ENCODE measurements at places on chromosomes 7 and 10.

DNA sequence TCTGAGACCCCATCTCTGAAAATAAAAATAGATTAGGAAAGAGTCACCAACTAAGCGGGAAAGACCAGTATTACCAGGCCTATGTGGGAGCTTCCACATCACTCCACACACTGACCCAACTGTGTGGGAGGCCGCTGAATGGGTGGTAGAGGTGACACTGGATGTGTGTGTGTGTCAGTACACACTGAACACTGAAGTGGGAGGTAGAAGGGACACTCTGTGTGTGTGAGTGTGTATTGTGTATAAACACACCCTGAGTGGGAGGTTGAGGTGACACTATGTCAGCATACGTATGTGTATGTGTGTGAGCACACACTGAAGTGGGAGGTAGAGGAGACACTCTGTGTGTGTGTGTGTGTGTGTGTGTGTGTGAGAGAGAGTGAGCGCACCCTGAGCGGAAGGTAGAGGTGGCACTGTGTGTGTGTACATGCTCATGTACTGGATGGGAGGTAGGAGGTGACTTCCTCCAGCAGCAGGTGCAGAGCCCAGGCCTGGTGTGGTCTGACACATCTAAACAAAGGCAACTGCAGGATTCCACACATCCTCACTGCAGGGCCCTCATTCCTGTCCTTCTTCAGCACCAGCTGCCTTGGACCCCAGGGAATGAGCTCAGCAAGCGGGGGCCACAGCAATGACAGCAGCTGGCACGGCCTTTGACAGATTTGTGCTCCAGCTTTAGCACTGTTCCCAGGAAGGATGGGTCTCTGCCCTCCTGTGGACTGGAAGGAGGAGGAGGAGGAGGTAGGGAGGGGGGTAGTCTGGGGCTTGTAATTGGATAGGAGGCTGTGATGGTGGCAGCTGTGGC lies 26.5 kb upstream of the RBM20 start:
- DNase-seq = no peak

DNA sequence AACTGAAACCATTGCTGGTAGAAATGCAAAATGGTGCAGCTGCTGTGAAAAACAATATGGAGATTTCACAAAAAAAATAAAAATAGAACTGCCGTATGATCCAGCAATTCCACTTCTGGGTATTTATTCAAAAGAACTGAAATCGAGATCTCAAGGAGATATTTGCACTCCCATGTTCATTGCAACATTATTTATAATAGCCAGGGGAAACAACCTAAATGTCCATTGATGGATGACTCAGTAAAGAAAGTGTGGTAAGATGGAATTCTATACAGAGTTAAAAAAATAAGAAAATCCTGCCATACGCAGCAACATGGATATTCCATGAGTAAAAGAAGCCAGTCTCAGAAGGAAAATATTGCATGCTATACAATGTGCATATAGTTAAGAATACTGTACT lies 290.6 kb upstream of the GHITM start:
- no peak for DNase-seq

DNA sequence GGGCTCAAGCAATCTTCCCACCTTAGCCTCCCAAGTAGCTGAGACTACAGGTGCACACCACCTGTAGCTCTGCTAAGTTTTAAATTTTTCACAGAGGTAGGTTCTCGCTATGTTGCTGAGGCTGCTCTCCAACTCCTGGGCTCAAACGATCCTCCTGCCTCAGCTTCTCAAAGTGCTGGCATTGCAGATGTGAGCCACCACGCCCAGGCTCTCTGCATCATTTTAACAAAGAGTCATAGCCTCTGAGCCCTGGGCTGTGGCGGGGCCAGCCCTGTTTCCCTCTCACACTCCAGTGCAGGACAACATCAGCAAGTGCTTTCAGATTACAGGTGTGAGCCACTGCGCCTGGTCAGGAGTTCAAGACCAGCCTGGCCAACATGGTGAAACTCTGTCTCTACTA lies 102.5 kb downstream of the COL26A1 start:
- DNase-seq = no peak

DNA sequence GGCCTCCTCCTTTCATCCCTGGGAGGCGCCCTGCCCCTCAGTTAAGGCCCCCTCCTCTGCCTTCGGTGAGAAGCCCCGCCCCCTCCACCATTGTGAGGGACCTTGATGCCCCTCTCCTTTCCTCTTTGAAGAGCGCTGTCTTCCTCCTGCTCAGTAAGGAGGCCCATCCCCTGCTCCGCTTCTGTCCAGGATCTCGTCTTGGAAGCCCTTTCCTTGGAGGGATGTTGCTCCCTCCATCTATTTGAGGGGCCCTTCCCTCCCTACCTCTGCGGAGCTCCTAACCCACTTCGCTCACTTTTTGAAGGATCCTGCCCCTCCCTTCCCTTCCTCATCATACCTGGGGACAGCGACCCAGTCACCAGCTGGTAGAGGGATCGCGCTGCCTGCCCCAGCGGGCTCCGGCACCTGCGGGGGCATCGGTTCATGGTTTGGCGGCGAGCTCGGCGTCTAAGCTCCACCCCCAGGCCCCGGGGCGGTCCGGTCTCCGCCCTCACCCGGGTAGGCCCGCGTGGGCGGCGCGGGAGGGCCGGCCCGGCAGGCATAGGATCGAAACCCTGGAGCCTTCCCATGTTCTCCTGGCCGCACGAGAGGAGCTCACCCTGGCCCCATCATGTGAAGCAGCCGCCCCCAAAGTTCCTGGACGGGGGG lies 4.1 kb downstream of the KCNIP2 start:
- no peak for DNase-seq

GRCh38 chr7:24478137-24478655 lies 95.1 kb upstream of the PALS2 start:
- no peak for DNase-seq

GRCh38 chr7:104175361-104175984 lies 32.3 kb downstream of the ORC5 start:
- no peak for DNase-seq

- no peak for DNase-seq
Measured at GRCh38 chr10:12961416-12962205, 39.9 kb downstream of the CCDC3 start.

DNA sequence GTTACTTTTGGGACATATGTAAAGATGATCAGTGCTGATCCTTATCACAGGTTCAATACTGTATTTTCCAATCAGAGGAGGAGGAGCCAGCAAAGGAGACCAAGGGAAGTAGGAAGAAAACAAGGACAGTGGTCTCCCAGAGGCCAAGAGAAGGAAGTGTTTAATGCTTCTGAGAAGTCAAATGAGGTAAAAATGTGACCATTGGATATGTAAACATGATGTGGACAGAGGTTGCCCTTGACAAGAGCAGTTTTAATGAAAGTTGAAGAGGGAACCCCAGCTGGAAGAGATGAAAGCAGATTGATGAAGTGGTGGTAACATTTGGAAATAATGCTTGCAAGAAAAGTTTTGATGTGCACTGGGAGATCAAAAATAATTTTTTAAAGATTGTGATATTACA lies 18.8 kb downstream of the CROT start:
- no peak for DNase-seq

DNA sequence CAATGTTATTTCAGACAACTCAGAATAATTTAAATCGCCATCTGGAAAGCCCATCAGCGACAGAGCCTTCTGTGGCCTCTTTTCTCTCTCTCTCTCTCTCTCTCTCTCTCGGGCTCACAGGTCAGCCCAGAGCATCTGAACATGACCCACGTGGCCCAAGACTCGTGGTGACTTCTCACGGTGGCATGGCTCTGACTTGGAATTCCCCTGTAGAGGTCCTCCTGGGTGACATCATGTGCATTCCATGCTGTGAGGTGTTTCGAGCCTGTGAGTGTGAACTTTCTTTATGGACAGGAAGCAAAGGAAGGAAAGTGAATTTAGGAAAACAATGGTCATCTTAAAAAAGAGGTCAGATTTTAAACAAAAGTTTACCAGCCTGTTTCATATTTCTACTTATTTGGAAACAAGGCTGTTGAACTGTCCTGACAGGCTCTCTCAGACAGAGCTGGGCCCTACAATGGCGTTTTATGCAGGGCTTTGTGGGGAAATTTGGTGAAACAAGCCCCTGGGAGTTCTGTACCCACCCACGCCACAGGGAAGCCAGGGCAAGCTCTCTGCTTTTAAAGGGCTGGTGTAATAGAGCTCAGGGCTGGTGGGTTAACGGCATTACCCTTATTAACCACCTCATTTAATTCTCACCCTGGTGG lies 359.7 kb upstream of the ZNF32 start:
- DNase-seq = no peak

- DNase-seq = no peak
Measured at GRCh38 chr7:121011401-121011800, 22.9 kb downstream of the CPED1 start.

- no peak for DNase-seq
Measured at GRCh38 chr10:125882596-125882995, 1.5 kb upstream of the DHX32 start.

DNA sequence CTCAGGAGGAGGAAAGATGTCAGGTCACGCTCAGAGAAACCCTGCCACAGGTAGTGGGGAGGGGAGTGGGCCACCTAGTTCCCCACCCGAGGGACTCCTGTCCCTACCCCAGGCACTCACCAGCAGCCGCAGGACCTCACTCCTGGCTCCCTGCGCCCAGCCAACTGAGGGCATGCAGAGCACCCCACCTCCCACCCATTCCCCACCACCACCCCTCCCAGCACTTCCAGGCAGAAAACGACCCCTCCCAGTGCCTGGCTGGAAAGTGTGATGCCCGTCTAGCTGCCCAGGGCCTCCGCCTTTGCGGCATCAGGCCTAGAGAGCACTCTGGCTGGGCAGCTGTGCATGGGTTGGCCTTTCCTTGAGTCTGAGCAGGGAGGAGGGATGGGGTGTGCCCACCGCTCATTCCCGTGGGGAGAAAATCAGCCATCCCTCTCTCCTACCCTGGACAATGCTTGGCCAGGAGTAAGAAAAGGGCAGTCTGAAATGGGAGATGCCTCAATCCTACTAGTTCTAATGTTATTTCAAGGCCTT lies 1.3 kb downstream of the C10orf105 start:
- no peak for DNase-seq

GRCh38 chr7:156969972-156970420 lies 20.5 kb downstream of the NOM1 start:
- peak; percentile 16 for DNase-seq

DNA sequence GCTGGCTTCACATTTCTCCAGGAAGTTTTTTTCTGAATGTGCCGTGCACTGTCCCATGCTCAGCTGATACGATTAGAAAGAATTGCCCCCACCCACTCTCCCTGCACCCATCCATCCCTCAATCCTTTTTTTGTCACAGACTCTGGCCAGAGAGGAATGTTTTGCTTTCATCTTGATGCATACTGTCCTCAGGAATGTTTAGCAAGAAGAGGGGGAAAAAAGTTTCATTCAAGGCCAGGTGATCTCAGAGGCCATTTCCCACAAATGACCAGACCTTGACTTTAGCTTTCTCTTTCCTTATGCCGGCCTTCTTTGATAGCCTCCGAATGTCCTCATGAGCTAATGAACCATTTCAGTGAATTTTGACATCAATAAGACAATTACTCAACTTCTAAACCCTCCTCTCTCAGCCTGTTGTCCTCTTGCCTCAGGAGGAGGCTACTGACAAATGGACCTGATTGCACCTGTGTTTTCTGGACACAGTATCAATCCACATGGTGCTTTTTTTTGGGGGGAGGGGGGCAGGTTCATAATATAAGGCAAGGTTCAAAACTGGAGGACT lies 105.0 kb upstream of the KLF6 start:
- peak; percentile 54 for DNase-seq

DNA sequence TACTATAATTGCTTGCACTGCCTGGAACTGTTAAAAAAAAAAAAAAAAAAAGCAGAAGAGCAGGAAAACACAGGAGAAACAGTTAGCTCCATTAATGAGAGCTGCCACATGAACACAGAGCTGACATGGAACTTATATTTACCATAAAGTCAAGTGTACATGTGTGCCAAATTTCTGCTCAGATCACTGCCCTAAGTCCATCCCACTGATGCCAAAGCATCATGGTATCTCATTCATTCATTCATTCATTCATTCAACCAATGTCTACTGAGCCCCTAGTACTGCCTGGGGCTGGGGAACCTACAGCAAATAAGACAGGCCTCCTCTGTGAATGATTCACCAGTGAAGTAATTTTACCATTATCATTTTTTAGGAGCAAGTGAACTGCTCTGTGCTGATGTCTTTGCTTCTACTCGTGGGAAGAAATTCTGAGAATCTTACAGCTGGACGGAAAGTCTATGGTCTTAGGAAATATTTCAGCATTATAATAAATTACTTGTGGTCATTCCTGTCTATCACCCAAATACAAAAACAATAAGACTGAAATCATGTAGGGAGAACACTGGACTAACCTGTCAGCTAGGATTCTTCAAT lies 58.8 kb upstream of the ABLIM1 start:
- no peak for DNase-seq

DNA sequence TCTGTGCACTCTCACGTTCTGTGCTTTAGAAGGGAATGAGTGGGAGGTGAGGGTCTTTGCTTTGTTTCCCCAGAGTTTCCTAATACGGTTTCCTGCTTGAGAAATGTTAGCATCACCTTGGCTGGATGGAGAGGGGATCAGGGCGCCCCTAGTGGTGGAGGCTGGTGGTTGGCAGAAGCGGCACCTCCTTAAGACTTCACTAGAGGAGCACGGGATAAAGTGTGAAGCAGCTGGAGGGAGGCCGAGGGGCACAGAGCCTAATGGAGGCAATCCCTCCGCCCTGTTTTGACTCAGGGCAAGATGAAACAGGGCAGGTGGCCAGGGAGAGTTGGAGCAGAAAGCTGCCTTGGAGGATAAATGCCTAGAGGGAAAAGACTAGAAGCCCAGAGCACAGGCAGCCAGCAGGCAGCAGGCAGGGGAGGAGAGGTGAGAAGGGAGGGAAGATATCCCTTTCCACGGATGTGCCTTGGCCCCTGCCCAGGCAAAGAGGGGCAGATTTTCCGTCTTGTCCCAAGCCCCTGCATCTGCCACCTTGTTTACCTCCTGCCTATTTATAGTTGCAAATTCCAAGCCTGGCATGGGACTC lies 56.0 kb upstream of the BTRC start:
- DNase-seq = peak; percentile 65

GRCh38 chr7:28725911-28726310 lies 232.2 kb downstream of the TRIL start:
- DNase-seq = no peak

DNA sequence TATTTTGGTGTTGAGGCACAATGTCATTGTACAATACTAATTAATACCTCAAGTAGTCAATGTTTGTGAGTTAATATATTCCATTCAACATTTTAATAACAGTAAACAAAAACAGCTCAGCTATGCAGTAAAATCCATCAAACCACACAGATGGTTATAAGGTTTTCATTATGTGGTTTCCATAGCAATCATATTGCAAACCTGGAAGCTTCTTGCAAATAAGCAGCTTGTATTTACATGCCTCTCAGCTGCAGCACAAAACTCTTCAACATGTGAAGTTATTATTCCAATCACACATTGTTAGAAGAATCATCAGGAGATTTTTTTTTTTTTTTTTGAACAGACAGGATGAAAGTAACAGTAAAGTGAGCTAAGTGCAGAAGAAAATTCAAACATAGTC lies 170.2 kb downstream of the SKAP2 start:
- no peak for DNase-seq
